ENCODE measurements at places on chromosomes 7 and 10.

DNA sequence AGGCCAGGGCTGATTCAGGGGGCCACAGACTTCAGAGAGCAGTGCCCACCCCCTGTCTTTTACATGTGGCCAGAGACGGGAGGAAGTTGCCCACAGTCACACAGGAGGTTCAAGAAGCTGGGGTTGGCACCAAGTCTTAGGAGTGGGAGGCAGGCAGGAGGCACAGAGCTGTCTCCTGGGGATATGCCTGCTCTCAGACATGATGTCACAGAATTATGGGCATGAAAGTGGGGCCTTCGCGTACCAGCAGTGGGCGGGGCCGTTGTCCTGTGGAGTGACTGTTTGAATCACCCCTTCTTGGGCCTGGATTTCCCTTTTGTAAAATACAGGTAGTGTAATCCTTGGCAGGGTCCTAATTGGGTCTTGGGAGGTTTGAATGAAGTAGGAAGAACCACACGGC, 81.2 kb upstream of the PPIF start:
- DNase-seq: no peak

DNA sequence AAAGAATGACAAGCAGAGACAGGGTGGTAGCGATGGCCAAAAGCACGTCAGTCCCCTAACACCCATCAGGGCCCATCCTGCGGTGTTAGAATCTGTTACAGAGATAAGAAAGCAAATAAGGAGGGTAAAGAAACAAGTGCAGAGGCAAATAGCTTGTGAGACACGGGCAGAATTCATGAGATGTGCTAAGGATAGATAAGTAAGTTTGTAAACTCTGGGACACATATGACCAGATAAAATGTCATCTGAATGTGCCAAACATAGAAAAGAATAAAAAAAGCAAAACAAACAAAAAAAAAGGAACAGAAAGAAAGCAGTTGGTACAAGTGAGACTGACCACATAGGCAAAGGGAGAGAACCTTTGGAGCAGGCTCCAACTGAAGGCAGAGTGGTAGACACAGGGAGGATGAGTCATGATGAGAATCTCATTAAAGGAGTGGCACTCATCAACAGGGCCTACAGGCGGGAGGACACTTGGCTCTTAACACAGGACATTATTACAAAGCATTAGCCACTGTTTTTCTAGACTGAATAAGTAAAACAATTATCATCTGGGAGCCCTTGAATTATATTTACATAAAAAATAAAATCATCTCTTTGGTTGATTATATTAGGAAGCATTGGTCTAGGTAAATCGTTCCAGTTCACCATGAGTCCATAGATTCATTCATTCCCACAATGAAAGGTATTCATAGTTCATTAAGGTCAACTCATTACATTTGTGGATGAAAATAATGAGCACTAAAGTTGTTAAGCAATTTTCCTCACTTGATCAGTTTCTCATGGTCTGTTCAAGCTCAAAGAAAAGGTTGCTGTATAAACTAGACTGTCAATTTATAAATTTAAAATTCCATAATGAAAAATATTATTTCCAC, 21.5 kb upstream of the EPHB6 start:
- no peak for DNase-seq

DNA sequence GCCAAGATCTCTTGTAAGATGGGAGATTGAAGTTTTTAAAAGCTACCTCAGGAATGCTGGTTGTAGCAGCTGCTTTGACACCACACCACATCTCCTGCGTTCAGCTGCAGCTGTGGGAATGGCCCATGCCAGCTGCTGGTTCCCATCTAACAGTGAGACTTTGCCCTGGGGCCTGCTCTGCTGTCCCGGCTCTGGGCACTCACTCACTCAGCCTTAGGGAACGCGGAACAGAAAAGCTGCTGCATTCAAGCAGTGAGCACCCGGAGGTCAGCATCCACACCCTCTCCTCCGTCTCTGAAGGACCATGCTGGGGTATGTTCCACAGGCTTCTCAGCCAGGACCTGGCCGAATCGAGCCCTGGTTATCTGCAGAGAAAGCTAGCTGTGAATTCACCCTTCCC, 197.1 kb upstream of the CXCL12 start:
- DNase-seq: no peak

- DNase-seq: no peak
Observed at GRCh38 chr10:131732631-131733127, 168.1 kb upstream of the PPP2R2D start.

DNA sequence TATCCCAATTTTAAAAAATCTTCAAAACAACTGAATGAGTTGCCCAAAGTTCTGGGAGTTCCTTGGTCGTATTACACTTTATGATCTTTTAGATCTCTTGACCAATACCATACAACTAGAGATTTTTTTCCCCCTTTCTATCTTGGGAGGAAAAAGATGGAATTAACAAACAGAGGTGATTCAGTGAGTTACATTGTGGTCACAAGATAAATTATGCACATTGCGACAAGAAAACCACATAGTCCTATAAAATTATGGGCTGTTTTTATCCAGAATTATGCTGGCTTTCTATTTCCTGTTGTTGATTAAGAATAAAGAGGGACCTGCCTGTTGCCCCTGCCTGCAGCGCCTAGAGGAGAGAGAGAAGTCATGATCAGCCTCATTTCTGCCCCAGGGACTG, 8.2 kb upstream of the SGPL1 start:
- DNase-seq: no peak

DNA sequence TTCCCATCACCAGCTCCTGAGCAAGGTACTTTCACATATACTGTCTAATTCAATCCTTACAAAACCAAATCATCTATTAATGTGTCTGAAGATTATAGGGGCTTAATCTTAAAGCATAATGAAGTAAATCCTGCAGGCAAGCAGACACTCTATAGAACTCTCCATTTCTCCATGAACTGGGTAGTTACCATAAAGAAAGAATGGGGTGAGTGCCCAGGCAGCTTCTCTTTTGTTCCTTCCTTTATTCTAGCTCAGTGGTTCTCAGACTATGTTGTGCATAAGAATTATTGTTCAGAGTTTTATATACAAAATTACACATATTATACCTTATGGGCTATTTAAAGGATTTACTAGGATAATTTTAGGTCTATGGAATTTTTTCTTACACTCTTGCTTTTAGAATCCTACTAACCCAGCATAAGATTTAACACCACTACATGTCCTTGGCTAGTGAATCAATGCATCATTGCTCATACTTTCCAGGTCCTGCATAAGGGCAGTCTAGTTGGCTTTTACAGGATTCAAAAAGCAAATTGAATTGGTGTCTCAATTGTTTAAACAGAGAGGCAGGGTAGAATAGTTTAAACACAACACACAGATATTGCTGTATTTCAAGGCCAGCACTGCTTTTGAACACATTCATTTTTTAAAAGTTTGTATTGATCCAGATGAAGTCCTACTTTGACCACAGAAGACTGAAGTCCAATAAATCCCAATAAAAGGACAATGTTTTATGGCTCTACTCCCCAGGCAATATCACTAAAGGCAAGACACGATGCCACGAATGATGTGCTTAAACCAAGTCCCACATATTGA, 12.9 kb downstream of the SGCE start:
- DNase-seq: no peak

DNA sequence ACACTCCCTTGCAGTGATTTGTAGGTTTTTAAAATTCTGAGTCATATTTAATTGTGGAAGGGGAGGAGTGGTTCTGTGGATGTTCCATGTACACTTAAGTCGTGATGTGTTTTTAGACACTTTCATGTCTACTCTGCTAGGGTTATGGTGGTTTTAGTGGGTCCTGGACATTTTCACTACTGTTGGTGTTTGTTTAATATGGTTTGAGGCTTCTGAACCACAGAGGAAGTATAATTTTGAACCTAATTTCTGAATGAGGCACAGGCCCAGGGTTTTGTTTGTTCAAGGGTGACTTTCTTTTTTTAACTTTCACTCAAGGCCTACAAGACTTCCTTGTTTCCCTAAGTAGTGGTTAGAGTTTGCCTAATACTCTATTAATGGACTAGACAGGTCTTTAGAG, 13.3 kb downstream of the SLC26A5 start:
- no peak for DNase-seq

GRCh38 chr10:77844177-77844576, 82.4 kb downstream of the DLG5 start:
- no peak for DNase-seq

DNA sequence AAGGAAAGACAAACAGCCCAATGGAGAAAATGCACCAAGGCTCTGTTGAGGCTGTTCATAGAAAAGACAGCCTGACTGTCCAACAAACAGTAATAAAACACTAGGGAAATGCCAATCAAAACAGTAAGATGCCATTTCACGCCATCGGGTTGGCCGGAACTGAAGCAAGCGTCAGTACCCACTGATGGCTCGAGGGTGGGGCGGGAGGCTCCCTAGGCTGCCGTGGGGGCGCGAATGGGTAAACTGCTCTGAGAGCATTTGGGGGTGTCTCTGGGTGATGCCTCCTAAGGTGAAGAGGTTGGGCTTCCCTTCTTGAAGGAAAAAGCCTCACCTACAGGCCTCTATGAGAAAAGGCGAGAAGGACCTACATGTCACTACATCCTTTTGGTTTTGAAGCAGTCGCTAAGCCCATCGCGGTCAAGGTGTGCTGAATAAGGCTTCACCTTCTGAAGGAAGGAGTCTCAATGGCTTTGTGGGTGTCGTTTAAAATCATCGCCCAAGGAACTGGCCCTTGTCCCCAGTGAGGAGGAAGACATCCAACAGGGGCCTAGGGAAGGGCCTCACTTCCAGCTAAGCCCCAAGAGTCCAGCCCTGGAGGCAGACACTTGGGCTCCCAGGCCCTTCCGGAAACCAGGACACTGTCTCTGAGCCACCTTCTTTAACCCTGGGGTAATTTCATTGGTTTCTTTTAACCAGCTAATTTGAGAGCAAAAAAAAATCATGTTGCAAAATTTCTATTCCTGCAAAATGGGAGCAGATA, 98.5 kb upstream of the PPP2R2D start:
- no peak for DNase-seq

GRCh38 chr7:35015346-35015859, 21.9 kb downstream of the DPY19L1 start:
- DNase-seq: no peak

DNA sequence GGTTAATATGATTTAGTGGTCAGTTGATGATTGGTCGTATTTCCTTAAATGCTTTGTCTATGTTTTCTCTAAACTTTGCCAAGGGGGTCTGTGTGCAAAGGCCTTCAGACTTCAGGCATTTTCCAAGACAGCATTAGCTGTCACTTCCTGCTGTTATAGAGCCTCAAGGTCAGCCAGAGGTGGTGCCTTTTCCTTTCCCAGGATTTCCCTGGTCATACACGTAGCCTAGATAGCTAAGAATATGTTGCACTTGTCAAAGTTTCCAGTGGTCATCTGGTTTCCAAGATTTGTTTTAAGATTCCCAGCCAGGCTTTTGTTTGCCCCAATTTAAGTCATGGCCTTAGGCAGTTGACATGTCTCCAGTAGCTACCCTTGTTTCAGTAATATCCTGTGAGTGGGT, 133.2 kb upstream of the IGFBP3 start:
- DNase-seq: no peak

DNA sequence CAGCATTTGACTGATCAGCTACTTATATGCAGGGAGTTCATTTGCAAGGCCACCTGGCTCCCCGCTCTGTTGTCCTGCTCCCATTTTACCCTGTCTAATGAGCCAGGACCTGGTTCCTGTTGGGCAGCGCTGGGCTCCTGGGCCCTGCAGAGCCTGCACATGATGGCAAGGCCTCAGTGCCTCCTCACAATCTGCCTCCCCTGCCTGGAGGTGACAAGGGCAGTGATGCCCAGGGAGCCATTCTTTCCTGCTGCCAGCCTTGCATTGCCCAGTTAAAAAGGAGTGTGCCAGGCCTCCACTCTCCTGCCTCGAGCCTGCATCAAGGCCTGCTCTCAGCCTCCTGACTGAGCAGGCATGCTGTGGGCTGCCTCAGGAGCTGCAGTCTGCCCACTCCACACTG, 28.5 kb downstream of the CHAT start:
- DNase-seq: no peak

All from epithelial cell of prostate (primary cell).